ENCODE measurements at places on chromosomes 2 and 18. TPM values are rescaled to one million over a fixed set of nuclear protein-coding genes. Genes with fewer than 3 reads are reported as not detected.

Gene CYBRD1
- total RNA-seq: 35.6 TPM

Gene PLCL1
- 0.30 TPM for total RNA-seq

Gene PLEKHH2
- total RNA-seq: 5.5 TPM

Gene CDH2
- 0.84 TPM for total RNA-seq

DNA sequence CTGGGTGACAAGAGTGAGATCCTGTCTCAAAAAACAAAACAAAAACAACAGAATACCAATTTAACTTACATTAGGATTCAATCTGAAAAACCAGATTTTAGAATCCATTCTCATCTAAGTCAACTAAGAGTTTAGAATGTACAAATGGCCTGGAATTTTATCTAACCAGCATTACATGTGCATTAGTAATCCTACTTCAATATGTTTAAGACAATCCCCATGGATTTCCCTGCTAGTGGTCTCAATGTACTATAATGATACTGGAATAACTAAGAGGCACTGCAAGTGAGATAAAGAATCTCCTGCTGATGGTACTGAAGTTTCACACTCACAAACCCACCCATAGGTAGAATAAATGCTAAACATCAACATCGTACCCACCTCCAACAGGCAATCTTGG is 53.9 kb upstream of the DNER start:
- no peak for DNase-seq

DNA sequence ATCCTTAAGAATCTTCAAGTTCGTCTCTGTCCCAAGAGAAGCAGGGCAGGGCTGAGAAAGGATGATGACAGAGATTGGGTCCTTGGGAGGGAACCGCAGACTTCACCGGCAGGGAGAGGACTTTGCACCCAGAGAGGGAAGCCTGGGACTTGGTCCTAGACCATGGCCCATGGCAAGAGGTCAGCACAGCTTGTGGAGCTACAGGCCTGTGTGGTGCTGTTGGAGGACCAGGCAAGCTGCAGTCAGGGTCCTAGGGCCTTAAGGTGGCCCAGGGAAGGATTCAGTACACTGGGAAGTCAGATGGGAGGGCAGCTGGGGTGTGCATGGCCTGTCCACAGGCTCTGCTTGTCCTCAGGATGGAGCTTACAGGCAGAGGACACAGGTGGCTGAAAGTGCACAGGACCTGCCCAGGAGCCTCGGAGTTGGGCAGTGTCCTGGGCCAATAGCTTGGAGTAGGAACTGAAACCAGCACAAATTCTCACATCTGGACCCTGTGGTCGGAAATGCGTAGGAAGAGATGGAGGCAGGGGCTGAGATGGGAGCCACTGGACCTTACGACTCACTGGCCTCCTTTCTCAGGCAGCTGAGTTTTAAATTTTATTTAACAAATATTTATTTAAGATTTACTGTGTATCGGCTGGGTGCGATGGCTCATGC is 56.4 kb upstream of the TCF7L1 start:
- DNase-seq: no peak

Gene OTX1
- not detected for total RNA-seq

DNA sequence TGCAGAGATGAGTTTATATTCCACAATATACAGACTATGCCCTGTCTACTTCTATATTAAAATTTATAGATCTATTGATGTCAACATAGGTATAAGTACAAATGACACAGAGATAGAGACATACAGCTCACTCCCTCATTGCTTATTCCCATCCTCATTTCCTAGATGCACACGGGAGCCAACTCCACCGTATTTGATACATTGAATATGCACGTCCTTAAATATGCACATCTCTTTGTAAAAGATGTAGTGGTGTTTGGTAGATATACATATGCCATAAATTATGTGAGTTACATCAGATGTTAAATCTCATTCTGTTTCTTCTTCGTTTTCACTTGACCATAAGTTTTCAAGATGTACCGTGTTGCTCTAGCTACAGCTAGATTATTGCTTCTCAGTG is 179.2 kb upstream of the RAB6C start:
- no peak for DNase-seq

DNA sequence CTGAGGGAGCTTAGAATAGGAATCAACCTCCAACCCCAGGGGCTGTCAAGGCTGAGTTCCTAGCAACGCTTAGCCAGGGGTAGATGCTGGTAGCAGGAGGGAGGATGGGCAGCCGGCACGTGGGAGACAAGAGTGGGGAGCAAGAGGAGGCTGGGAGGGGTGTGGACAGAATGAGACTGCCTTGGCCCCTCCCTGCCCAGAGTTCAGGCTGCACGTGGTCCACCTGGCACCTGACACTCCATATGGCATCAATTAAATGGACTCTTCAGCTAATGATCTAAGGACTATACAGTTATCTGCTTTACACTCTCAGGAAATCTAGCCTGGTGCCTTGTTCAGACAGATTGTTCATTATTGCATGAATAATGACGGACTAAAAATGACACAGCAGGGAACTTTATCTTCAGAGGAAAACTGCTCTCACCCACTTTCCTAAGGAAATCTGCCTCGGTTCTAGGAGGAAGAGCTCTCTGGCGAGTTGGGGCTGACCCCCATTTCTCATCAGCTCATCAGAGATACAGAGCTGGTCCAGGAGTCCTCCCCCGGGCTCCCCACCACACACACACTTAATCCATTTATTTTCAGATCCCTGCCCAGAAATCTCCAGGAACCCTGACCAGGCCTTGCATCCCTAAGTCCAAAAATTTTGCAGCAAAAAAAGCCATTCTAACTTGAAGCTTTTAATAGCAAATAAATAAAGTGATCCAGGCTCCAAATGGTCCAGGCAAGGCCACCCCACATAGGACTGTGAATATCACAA is 102.1 kb upstream of the CDC42EP3 start:
- DNase-seq: no peak

DNA sequence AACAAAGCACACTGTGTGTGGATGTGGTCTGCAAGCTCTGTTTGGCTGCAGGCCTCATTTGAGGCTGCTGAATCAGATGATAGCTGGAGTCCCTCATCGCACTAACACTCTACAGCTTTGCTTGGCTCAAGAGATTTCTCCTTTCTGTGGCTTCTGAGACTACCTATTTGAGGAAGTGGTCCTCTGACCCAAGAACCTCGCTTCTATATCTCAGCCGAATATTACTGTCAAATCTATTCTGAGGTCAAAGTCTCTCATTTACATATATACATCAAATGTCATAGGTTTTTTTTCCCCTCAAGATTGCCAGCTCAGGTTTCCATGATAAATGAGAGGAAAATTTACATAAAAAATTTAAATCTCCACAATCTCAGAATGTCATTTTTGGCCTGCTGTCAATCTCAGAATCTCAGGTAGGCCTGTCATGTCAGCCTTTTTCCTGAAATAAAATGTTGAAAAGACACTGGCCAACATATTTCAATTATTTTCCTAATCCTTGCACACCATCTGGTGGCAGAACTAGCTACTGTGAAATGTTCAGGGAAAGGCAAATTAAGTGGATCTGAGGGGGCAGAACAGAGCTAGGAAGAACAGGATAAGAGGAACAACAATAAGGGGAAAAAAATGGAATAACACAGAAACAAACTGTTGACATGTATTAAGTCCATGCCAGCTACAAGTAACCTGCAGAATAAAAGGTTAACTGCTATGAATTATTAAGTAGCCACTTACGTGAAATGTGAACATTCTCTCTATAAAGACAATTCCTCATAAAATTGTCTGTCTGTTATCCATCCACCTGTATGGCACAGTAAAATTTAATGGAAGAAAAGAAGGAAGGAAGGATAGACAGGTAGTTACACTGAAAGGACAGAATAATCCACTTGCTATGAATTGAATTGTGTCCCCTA is 39.3 kb downstream of the AP1S3 start:
- no peak for DNase-seq

Gene DNAJC5G
- not detected for total RNA-seq

Gene FOXD4L1
- total RNA-seq: not detected

GRCh38 chr2:53437371-53437770 is 330.2 kb upstream of the CHAC2 start:
- DNase-seq: no peak

DNA sequence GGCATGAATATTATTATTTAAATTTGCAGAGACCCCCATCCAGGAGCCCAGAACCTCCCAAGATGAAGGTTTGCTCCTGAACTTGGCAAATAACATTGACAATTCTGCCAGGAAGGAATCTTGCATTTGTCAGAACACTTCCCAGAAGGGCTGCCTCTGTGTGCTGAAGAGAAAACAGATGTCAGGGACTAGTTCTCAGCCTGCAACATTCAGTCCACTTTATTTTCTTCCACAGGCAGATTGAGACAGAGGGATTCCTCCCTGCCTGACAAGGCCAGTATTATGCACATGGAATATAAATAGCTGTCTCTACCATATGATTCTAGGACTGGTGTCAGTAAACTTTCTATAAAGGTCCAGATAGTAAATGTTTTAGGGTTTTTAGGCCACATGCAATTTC is 171.5 kb upstream of the SIX2 start:
- no peak for DNase-seq

- DNase-seq: no peak
Measured at GRCh38 chr18:3679241-3679640, 229.3 kb downstream of the TGIF1 start.

- no peak for DNase-seq
Measured at GRCh38 chr2:130380096-130380934, 24.5 kb downstream of the PTPN18 start.

DNA sequence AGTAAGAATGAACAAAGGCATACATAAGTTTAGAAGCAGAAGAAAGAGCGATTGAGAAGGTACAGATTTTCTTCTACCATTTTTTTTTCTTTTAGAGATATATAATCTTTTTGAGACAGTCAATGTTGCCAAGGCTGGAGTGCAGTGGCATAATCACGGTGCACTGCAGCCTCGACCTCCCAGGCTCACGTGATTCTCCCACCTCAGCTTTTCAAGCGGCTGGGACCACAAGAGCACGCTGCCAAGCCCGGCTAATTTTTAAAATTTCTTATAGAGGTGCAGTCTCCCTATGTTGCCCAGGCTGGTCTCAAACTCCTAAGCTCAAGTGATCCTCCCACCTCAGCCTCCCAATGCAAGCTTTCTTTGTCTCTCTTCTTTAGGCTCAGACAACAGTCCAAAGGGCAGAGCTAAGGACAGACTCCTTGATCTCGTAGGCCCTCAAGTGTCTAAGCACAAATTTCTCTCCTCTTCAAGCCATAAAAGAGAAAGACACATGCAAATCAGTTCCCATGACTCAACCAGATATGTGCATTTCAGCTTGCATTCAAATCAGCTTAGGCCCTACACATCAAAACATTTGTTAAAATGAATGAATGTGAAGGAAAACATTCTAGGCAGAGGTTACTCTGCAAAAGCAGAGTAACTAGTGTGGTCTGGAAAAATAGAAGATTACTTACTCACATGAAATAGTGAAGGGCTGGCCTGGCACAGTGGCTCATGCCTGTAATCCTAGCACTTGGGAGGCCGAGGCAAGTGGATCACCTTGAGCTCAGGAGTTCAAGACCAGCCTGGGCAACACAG is 18.0 kb downstream of the ITSN2 start:
- DNase-seq: no peak

- DNase-seq: no peak
Measured at GRCh38 chr18:26440644-26441043, 107.7 kb downstream of the KCTD1 start.

DNA sequence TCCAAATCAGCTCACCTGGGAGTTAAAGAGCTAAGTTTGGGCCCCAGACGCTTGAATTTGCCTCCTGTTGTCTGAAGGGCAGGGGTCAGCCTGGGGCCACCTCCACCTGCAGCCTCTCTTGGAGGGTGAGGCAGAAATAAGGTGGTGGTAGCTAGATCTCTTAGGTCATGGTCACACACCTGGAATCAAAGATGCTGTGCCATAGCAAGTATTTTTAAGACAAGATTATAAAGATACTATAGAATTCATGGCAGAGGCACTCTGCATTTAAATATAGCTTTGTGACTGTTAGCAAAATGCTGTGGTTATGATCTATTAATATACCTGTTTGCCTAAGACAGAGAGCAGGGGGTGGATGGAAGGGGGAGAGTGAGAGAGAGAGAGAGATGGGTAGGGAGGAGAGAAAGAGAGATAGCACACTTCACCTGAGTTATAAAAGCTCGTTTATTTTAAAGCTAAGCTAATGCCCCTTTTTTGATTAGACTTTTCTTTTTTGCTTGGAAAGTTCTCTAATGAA is 242.7 kb downstream of the TMEM182 start:
- DNase-seq: no peak

GRCh38 chr2:176246331-176246730 is 22.9 kb upstream of the MTX2 start:
- no peak for DNase-seq

DNA sequence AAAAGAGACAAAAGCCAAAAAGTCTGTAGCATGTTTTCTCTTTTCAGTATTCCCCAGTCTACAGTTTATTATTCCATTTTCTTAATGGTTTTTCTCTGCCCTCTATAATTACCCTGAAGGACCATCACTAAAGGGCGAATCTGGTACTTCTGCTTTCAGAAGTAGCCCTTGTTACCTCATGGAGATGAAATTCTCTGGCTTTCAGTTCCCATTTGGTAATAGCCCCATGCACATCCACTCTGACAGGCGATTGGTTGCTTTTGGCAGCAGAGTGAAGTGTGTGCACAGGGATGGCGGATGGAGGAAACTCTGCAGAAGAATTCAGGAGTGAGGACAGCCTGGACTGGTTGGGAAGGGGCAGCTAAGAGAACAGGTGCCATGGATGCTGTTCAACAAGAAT is 66.3 kb upstream of the NABP1 start:
- no peak for DNase-seq
